ENCODE measurements at places on chromosomes 2 and 18.

GRCh38 chr2:217066510-217067270 is 206.8 kb upstream of the TNP1 start:
- DNase-seq = no peak

DNA sequence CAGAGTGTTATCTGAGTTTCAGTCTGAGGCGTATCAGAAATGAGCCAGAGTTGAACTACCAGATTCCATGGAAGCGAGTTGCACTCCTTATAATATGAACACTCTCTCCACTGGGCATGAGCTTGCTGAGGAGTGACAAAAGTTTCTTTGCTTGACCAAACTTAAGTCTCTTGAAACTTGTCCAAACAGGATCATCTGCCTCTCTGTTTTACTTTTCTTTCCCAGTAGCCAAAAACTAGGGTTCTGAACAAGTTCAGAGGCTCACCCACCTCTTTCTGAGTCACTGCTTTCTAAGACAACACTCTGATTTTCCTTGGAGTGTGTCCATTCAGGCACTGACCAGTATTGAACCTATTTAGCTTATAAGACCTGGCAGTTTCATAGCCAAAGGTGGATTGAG is 233.2 kb upstream of the TCF4 start:
- DNase-seq = no peak

- DNase-seq = peak; percentile 31
Measured at GRCh38 chr2:111698743-111699554, 185.0 kb downstream of the ANAPC1 start.

DNA sequence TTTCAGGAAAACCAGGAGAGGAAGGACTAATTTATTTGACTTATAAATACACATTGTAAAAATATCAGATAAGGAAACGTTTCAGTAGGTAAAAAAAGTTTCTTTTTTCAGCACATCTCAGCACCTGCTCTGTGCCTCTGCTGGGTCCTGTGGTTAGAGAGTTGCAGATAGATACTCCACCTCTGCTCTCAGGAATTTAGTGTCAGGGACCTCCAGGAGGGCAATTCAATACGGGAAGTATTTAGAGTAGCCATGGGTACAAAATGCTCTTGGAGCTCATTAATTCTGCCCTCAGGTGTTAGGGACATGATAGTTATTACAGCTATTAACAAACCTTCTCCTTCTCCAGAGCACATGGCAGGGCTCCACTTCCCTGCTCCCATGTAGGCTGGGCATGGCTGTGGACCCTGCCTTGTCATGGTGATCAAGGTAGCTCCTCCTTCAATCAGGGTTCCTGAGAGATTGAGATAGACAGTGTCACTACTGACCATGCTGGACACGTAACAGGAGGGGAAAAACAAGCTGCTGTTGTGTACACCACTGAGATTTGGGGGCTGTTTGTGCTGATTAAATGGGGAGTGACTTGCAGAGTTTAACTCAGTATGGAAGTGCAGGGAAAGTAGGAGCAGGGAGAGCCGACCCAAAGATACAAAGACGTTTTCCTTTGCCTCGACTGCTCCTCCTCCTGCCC is 185.6 kb upstream of the COPS8 start:
- no peak for DNase-seq

GRCh38 chr2:144288438-144288837 is 231.5 kb downstream of the ZEB2 start:
- DNase-seq = no peak

DNA sequence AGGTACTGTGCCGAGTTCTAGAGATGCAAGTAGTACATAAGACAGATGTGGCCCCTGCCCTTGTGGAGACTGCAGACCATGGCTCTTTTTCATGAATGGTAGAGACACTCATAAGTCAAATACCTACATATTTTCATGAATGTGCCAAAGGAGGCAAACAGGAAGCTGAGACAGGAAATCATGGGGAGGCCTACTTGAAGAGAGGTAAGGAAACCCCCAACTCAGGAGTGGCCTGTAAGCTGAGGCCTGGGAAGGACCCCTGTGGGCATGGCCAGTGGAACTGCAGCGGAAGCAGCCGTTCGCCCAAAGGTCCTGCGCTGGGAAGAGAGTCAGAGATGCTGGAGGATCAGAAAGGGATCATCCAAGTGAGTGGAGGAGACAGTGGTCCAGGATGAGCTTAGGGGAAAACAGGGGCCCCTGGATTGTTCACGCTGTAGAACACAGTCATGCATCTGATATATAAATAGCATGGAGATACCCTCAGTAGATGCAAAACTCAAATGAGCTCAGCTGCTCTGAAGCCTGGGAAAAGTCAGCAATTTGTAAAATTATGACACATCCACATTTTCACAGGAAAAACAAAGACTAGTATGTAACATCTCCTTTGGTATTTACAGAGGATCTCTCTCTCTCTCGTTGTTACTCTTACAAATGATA is 228.9 kb downstream of the NEDD4L start:
- DNase-seq = no peak

GRCh38 chr2:30979822-30980245 is 158.4 kb downstream of the GALNT14 start:
- no peak for DNase-seq

DNA sequence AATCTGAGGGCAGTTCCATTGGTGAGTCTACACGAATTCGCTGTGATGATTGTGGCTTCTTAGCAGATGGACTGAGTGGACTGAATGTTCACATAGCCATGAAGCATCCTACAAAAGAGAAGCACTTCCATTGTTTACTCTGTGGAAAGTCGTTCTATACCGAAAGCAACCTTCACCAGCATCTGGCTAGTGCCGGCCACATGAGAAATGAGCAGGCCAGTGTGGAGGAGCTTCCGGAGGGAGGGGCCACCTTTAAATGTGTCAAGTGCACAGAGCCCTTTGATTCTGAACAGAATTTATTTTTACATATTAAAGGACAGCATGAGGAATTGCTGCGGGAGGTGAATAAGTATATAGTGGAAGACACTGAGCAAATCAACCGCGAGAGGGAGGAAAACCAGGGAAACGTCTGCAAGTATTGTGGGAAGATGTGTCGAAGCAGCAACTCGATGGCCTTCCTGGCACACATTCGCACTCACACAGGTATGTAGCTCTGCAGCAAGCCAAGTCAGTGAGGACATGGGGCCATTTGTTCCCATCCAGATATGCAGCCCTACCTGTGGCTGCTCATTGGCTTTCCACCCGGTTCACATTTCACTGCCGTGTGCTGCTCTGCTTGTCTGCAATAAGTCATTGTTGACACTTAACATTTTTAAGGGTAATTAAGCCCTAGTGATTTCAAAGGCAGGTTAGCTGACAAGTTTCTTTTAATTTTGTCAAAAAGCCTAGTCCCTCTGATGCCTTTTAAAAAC is 37.7 kb downstream of the ZNF407 start:
- no peak for DNase-seq

- DNase-seq = no peak
Measured at GRCh38 chr2:207734264-207734635, 22.8 kb downstream of the CCNYL1 start.

- no peak for DNase-seq
Measured at GRCh38 chr2:233385489-233386044, 31.3 kb downstream of the DGKD start.

All from stimulated activated CD8-positive, alpha-beta memory T cell treated with anti-CD3 and anti-CD28 coated beads, Interleukin-7, amount 100 ng/mL, for 1 hour (primary cell).